ENCODE measurements at places on chromosomes 1 and 21.

DNA sequence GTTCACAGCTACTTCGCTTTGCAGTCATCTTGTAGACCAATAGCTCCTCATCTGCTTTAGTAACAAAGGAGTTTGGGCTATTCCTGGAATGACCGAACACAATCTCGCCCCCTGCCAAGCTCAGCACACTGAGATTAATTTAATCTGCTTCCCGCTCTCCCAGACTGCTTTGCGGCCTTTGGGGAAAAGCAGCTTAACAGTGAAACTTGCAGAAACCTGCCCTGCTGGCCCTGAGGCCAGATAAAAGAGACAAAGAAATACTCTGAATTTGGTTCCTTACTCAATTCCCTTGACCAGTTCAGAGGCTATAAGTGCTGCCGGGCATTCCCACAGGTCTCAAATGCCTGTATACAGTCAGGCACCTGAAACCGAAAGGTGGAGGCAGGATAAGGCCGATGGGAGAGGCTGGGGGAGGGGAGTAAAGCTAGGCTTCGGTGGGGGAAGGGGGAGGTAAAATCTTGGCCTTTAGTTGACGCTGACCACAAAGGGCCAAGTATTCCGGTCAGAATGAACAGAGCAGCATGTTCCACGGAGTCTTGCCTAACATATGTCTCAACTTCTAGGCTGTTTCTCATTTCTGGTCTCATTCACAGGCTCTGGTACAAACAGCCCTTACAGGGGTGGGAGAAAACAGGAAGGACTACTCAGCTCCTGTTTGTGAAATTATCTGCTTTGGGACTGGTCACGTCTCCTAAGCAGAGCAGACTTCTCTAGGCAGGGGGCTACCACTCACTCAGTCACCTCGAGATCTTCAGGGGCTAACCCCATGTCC, 17.7 kb upstream of the A3GALT2 start:
- DNase-seq = no peak

- DNase-seq = no peak
Measured at GRCh38 chr1:245805532-245805931, 650.7 kb downstream of the KIF26B start.

- DNase-seq = no peak
Measured at GRCh38 chr1:154081386-154082126, 73.3 kb downstream of the NUP210L start.

DNA sequence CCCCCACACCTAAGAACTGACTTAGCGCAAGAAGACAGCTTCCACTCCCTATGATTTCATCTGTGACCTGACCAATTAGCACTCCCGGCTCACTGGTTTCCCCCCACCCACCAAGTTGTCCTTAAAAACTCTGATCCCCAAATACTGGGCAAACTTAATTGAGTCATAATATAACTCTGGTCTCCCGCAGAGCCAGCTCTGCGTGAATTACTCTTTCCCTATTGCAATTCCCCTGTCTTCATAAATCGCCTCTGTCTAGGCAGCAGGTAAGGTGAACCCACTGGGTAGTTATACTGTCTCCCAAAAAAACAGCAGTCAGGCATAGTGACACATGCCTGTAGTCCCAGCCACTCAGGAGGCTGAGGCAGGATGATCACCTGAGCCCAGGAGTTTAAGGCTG, 36.9 kb downstream of the ZBTB8OS start:
- DNase-seq = no peak

DNA sequence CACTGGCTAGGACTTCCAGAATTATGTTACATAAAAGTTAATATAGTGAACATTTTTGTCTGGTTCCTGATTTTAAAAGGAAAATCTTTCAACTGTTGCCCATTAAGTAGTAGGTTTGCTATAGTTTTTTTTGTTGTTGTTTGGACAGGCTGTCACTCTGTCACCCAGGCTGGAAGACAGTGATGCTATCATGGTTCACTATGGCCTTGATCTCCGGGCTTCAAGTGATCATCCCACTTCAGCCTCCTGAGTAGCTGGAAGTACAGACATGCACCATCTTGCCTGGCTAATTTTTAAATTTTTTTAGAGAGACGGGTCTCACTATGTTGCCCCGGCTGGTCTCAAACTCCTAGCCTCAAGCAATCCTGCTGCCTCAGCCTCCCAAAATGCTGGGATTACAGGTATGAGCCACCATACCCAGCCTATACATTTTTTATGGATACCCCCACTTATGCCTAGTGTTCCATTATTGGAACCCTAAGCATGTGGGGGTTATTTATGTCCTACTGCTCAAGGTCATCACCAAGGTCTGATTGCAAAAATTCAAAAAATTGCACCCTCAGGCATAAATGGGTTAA, 6.5 kb downstream of the CTXND2 start:
- DNase-seq = no peak

GRCh38 chr21:17688912-17689874, 76.5 kb upstream of the BTG3 start:
- DNase-seq = no peak

Data from NCI-H1930 (cell line).